ENCODE measurements at places on chromosomes 16 and 17.

- no peak for DNase-seq
Measured at GRCh38 chr16:5874899-5875298, 777.3 kb upstream of the EEF2KMT start.

- peak; percentile 87 for DNase-seq
Measured at GRCh38 chr16:28309811-28310311, 17.5 kb downstream of the SBK1 start.

GRCh38 chr17:40825599-40825998 lies 3.2 kb upstream of the KRT10 start:
- no peak for DNase-seq

GRCh38 chr17:79808763-79809529 lies 12.1 kb upstream of the CBX8 start:
- DNase-seq = peak; percentile 65

DNA sequence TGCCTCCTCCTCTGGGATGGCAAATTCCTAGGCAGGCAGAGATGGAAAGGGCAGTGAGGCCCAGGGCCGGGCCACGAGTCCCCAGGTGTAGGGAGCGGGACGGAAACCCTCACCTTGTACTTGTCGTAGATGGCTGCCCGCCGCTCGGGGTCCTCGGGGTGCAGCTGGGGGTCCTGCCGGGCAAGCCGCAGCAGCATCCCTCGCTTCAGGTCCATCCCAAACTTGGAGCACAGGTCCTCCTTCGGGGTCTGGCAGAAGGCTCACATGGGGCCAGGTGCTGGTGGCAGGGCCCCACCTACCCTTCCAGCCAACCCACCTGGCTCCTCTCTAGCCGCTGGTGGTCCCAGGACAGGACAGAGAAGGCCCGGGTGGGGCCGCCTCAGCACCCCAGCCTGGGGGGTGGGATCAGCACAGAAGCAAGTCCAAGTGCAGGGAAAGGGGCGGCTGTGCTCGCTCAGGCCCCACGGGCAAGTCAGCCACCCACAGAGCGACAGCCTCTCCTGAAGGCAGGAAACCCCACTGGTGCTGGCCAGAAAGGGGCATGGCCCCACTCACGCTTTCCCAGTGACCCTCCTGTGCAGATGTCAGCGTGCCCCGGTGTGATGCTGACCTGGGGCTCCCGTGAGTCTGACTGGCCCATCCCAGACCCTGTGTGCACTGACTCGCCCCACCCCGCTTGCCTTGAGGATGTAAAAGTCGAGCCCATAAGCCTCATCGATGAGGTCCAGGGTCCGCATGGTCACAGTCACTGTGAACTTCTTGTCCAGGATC lies 1.8 kb downstream of the MRPL28 start:
- DNase-seq = no peak

DNA sequence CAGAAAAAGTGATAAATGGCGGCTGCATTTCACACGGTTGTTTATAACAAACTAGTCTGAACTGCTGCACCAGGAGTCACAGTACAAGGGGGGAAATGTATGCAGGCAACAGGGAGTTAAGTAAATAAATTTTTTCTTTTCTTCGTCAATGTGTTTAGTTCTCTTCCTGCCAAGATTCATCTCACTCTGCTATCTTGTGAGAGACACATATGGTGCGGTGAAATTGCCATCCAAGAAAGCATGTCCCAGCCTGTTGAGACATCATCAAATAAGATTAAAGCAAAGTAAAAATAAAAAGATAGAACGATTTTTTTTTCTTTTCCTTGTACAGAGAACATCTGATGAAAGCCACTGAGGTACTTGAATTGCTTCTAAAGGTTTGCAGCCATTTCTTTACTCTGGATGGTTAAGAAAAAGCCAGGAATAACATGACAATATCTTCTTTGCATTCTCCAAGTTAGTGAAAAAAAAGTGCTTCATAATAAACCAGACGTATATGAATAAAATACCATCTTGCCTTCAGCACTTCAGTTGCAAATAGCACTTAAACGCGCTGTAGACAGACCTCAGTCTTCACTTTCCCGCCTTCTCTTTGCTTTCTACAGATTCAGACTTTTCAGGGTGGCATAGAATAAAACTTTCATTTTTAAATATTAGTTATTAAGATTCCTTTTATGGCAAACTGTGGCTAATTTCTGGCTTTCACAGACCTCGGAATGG lies 506.2 kb upstream of the ZFHX3 start:
- no peak for DNase-seq

GRCh38 chr16:15545544-15545943 lies 97.4 kb downstream of the MARF1 start:
- DNase-seq = no peak

GRCh38 chr16:23424292-23424958 lies 28.6 kb downstream of the COG7 start:
- no peak for DNase-seq

DNA sequence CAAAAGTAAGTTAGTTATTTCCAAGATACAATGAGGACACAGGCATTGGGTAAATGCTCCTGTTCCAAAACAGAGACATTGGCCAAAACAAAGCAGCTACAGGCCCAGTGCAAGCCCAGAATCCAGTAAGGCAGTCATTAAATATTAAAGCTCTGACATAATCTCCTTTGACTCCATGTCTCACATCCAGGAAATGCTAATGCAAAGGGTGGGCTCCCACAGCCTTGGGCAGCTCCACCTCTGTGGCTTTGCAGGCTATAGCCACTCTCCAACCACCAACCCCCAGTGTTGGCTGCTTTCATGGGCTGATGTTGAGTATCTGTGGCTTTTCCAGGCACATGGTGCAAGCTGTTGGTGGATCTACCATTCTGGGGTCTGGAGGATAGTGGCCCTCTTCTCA lies 733.4 kb upstream of the SOX9 start:
- no peak for DNase-seq

DNA sequence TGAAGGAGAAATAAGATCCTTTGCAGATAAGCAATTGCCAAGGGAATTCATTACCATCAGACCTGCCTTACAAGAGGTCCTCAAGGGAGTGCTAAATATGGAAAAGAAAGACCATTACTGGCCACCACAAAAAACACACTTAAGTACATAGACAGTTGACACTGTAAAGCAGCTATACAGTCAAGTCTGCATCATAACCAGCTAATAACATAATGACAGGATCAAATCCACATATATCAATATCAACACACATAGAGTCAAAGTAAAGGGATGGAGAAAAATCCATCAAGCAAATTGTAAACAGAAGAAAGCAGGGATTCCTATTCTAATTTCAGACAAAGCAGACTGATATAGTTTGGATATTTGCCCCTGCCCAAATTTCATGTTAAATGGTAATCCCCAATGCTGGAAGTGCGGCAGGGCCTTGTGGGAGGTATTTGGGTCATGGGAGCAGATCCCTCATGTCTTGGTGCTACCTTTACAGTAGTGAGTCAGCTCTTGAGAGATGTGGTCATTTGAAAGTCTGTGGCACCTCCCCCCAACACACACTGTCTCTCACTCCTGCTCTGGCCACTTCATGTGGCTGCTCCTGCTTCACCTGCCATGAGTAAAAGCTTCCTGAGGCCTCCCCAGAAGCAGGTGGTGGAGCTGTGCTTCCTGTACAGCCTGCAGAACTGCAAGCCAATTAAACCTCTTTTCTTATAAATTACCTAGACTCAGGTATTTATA lies 32.8 kb downstream of the TANC2 start:
- no peak for DNase-seq

GRCh38 chr16:88977018-88977811 lies at the start of gene CBFA2T3:
TSS of gene CBFA2T3 (minus strand) at chr16:88977207. CDS start at chr16:88976807, 400 bp downstream.
- DNase-seq = no peak

DNA sequence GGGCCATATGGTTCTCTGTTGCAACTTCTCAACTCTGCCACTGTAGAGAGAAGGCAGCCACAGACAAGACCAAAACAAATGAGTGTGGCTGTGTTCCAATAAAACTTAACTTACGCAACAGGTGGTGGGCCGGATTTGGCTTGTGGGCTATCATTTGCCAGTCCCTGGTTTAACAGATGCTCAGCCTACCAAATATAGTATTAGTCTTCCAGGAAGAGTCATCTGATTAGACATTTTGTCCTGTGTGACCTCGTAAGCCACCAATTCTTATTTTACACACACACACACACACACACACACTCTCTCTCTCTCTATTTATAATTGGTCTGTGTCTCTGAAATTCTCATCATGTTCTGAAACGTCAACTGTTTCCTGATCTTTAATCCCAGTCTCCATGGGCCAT lies 245.9 kb downstream of the XYLT1 start:
- DNase-seq = peak; percentile 63

DNA sequence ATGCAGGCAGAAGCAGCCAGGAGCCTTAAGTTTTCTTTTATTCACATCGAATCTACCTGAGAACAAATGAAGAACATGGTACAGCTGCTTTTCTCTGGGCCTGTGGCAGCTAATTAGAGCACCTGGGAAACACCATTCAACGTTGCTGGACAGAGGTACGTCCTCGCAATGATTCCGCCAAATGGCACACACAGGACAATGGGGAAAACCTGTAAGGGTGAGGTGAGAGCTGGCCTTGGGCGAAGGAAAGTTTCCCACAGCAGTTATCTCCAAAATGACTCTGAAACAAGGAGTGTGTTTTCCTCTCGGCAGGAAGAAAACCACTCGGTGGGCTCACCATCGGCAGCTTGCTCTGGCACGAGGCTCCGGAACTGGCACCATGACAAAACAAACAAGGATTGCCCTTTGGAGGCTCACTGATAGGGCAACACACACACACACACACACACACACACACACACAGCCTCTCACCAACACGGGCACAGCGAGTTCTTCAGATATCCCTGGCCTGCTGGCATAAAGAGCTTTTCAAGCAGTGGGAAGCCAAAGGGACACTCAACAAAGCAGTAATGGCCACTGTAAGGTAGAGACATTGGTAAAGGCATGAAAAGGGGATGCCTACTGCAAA lies 73.7 kb downstream of the ZFHX3 start:
- DNase-seq = no peak

DNA sequence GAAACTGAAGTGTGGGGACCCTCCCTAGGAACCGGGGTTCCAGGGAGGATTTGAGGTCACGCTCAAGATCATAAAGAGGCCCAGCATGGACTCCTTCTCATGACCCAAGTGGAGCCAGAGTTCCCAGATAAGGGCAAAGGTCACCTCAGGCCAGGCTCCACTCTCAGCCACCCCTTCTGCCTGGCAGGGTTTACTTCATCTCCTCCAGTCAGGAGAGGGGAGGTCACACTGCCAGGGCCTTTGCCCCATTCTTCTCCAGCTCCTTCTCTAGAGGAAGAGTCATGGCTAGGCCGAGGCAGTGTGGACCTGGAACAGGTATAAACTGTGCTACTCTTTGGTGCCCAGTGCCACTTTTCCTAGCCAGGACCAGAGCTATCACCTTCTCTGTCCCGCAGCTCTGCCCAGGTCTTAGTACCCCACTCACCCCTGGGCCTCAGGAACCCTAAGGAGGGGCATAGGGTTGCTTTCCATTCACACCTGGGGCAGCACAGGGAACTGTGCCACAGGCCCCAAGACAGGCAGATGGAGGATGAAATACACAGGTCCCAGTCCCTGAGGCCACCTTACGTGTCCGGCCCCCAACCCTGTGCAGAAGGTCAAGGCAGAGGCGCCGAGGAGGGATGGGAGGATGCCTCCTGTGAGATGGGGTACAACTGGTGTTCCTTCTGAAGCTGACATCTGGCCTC lies 879 bp upstream of the ACSF2 start:
- DNase-seq = no peak

DNA sequence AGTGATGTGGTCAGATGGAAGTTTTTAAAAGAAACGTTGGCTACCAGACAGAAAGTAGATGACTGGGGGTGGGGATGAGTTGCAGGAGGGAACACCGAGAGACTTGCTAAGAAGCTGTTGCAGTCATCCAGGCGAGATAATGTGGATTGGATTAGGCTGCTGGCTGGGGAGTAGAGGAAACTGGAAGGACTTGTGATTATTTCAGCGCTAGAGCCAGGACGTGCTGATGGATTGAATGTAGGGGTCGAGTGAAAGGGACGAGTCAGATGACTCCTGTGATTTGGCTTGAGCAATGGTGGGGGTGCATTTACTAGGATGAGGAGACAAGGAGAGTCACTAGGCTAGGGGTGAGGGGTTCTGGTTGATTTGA lies 88.5 kb downstream of the CLEC16A start:
- no peak for DNase-seq

GRCh38 chr17:66230922-66231591 lies 1.8 kb upstream of the APOH start:
- no peak for DNase-seq

DNA sequence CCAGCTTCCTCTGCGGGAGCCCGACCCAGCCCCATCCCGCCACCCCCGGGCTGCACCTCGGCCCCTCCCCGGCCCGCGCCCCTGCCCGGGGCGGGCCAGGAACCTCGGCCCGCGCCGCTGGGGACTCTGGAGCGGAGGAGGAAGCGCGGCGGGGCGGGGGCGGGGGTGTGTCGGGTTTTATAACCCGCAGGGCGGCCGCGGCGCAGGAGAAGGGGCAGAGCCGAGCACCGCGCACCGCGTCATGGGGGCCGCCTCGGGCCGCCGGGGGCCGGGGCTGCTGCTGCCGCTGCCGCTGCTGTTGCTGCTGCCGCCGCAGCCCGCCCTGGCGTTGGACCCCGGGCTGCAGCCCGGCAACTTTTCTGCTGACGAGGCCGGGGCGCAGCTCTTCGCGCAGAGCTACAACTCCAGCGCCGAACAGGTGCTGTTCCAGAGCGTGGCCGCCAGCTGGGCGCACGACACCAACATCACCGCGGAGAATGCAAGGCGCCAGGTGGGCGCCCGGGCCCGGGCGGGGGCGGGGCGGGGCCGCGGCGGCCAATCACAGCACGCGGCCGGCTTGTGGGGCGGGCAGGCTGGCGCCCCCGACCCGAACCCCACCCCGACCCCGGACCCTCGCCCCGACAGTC lies at the start of gene ACE:
TSS of gene ACE (plus strand) at position 208 of the 626 bp plus-strand sequence. CDS start at position 242, 34 bp downstream.
- DNase-seq = peak; percentile 66

DNA sequence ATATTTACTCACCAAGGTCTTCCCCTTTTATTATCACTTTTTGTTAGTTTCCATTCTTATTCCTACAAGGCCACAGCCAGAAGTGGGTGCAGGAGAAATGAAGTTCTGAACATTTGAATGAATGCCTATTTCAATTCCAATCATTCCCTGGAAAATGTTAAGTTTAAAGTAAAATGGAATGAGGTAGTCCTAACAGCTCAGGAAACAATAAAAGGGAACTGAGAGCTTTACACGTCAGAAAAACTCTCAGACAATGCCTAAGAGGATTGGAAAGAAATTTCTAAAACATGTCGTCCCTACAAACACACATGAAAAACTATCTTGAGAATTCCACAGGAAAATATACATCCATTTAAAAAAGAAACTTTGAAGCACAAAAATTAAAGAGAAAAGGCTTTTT lies 238.8 kb downstream of the STX8 start:
- DNase-seq = no peak

DNA sequence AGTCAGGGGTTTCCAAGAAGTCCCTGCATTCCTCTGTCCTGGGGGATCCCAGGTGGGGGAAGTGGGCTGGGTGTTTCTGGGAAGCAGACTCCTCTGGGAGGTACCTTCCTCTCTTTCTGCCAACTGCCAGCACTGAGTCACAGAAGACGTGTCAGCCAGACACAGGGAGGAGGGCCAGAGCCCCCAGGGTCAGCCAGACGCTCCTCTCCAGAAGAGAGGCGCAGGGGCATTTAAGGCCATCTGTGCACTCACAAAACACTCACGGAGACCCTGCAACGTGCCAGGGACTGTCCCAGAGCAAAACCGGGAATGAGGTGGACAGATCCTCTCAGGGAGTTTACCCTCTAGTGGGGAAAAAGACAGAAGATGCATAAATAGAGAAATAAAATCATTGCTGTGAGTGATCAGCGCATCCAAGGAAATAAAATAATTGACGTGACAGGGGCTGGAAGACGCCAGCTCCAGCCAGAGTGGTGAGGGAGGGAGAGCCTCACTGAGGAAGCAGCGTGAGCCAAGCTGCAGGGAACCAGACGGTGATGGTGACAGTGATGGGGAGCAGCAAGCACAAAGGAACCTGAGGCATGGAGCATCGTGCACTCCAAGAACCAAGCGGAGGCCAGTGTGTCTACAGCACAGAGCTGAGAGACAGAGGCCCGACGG lies 105.4 kb downstream of the ZNF423 start:
- DNase-seq = no peak
